Retina (tissue), 1 donor: ENCODE measurements at places on chromosomes 1 and 21.

GRCh38 chr1:234861761-234862160, 251.8 kb upstream of the IRF2BP2 start:
- DNase-seq: no peak

DNA sequence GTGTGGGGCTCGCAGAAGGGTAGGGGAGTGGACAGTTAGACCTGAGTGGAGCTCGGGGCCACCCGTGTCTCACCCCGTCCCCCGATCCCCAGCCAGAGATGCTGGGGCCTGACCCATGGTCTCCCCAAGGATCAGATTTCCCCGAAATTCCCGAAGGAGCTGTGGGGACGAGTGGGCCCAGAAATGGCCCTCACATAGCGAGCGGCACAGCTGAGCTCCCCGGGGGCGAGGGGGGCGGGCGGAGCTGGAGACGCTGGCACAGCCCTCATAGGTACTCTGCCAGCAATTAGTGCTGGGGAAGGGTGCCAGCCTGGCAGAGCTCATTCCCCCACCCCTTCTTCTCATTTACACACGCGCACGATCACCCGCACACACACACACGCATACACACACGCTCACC, 9.2 kb downstream of the CASZ1 start:
- no peak for DNase-seq

DNA sequence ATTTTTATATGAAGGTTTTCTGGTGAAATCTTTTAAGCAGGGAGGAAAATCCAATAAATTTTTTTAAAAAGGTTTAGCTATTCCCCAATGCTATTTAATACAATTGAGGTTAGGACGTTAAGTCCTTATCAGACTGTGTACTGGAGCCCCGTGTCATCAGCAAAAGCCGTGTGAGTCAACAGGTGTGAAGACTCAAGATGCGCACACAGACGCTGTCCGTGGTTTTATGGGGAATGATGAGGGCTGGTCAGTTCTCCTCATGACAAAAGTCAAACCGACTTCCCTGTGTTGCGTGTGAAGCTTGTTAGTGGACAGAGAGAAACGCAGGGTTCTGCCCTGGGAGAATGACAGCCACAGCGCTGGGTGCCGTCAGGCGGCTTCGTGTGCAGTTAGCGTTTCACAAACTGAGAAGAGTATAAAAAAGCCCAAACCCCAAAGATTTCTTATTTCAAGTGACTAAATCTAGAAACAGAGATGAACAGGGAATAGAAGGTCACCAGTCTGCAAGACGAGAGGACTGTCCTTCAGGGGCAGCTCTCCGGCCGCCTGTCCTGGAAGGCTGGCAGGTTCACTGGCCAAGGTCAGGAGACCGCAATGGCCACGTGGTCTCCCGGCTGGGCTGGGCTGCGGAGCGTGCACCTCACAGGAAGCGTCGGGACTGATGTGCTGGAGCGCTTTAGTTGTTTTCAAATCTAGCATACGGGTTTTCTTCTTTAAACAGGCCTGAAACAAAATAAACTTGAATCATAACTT, 22.4 kb downstream of the PTTG1IP start:
- DNase-seq: no peak

DNA sequence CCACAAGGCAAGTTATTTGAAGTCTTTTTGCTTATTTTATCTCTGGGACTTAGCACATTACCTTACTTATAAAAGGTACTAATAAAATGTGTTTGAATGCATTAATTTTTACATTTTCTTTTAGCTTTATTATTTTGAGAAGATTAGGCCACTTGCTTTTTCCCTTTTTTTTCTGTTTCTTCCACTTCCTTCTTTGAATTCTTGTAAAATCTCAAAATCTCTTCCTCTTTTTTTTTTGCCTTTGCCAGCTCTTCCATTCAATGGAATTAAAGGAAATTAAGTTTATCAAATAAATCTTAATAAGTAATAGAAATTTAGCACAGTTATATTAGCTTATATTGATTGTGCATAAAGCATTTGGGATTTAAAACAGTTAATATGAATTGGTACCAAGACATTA, 260.9 kb downstream of the SRGAP2C start:
- DNase-seq: no peak

DNA sequence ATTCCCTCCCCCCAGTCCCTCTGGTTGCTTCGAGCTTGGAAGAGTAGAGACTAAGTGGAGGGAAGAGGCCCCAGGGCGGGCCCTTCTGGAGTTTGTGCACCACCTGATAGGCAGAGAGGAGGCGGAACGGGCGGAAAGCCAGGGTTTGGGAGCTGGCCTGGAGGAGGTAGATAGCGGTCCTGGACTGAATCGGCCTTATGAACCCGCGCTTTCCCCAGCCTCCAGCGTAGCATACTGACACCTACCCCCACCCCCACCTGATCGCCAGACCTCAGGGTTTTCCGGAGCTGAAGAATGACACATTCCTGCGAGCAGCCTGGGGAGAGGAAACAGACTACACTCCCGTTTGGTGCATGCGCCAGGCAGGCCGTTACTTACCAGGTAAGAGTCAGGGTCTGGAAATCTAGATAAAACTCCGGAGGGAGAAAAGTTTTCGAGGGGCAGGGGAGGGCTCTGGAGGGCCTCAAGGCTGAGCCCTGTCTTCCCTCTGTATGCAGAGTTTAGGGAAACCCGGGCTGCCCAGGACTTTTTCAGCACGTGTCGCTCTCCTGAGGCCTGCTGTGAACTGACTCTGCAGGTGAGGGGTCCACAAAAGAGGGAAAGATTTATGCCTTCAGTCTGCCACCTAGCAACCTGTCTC, 705 bp downstream of the UROD start:
- no peak for DNase-seq

- no peak for DNase-seq
Observed at GRCh38 chr1:8219530-8219929, 98.4 kb upstream of the SLC45A1 start.

DNA sequence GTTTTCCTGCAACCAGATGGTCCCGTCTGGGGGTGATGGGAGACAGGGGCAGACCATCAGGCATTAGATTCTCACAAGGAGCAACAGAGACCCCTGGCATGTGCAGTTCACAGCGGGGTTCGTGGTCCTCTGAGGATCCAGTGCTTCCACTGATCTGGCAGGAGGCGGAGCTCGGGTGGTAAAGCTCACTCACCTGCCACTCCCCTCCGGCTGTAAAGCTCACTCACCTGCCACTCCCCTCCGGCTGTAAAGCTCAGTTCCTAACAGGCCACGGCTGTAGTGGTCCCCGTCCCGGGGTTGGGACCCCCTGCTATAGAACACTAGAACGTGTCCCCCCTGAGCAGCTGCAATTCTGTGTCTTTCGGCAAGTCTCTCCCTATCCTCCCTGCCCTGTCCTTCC, 4.6 kb downstream of the KRTAP10-12 start:
- DNase-seq: no peak

DNA sequence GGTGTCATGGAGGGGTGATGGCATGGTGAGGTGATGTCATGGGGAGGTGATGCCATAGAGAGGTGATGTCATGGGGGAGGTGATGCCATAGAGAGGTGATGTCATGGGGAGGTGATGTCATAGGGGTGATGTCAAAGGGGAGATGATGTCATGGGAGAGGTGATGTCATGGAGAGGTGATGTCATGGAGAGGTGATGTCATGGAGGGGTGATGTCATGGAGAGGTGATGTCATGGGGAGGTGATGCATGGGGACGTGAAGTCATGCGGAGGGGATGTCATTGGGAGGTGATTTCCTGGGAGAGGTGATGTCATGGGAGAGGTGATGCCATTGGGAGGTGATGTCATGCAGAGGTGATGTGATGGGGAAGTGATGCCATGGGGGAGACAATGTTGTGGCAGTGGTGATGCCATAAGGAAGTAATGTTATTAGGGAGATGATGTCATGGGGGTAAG, 92.1 kb upstream of the C1orf174 start:
- no peak for DNase-seq

GRCh38 chr1:192626366-192627179, 9.4 kb upstream of the RGS13 start:
- no peak for DNase-seq

DNA sequence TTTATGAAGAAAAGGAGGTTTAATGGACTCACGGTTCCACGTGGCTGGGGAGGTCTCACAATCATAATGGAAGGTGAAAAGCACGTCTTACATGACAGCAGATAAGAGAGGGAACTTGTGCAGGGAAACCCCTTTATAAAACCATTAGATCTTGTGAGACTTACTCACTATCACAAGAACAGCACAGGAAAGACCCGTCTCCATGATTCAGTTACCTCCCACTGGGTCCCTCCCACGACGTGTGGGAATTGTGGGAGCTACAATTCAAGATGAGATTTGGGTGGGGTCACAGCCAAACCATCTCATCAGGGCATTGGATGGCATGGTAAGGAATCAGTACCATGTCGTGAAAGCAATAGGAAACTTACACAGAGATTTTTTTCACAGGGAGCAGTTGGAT, 63.1 kb downstream of the MTR start:
- DNase-seq: no peak

GRCh38 chr1:37817481-37817880, 9.5 kb upstream of the YRDC start:
- DNase-seq: no peak

- DNase-seq: no peak
Observed at GRCh38 chr1:191876631-191877030, 281.6 kb upstream of the RGS18 start.

DNA sequence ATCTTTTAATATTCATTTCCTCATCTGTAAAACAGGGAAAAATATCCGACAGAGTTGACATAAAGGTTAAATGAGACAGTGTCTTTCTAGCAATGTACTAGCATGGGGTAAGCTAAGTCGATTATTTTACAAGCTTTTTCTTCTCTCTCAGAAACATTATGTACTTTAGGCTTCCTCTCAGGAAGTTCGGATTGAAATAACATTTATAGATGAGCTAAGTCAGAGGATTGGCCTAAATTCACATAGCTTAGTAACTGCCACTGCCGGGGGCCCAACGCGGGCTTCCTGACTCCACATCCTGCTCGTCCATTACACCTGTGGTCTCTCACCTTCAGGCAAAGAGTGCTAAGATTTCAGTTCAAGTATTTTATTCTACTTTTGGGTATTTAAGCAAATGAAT, 462.3 kb upstream of the NFIA start:
- no peak for DNase-seq

- DNase-seq: peak; percentile 61
Observed at GRCh38 chr1:21318714-21319159, 28.5 kb upstream of the ECE1 start.
